ENCODE measurements at places on chromosomes 12 and 14.

GRCh38 chr12:90311561-90311960, 602.9 kb upstream of the ATP2B1 start:
- no peak for DNase-seq

DNA sequence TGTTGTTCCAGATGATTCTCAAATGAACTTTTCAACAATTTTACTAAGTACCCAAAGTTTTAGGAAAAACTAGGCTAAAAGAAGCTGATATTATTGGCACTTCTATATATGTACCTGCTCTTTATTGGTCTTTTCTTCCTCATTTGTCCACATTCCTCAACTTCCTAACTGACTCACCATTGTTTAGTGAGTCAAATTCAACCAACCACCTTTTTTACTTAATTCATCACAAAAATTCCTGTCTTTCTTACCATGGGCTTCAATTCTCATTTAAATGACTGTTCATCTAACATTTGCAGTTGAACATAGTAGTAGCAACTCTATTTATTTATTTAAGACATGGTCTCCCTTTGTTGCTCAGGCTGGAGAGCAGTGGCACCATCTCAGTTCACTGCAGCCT, 47.6 kb upstream of the SLC2A13 start:
- DNase-seq, result no peak

- no peak for DNase-seq
These were observed 194.6 kb downstream of the ERC1 start for GRCh38 chr12:1185460-1186182.

DNA sequence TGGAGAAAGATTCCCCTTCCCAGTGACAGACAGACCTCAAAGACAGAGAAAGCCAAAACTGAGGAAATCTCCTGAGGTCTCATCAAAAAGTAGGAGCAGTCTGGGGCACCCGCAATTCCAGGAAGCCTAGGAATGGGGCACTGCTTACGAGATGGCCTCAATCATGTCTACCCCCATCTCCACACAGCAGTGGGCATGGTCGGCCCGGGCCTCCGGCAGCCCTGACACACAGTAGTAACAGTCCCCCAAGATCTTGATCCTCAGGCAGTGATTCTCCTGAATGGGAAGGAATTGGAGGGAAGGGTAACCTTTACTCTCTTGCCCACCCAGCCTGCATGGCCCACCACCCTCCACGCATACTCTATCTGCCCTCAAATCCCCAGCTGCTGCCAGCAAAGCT, 11.9 kb downstream of the ADCY6 start:
- no peak for DNase-seq

GRCh38 chr12:104568935-104569334, 112.2 kb downstream of the CHST11 start:
- DNase-seq, result no peak

DNA sequence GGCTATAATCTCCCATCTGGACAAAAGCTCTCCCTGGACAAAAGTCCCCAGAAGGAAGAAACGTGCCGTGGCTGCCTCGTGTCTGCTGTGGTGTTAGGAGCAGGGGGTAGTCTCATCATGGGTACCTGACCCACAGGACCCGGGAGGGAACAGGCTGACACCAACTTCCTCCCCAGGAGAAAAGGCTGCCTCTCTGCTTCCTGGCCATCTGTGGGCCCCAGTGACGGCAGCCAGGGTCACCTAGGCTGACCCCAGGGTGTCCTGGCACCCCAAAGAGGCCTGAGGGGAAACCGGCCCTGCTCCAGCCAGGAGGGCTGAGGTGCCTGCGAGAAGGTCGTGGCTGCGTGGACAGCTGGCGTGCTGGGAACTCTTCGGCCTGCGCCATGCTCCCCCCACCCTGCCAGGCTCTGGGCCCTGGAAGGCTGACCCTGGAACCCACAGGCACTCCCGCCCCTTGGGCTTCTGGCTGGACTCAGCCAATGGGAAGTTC, 133.9 kb downstream of the RFLNA start:
- no peak for DNase-seq

GRCh38 chr14:70716958-70717357, 75.2 kb downstream of the TTC9 start:
- DNase-seq, result no peak

- DNase-seq, result no peak
These were observed 54.7 kb upstream of the GTF2A1 start for GRCh38 chr14:81275305-81276072.

- DNase-seq, result no peak
These were observed 50.2 kb downstream of the KCNK13 start for GRCh38 chr14:90111895-90112534.

GRCh38 chr12:6086316-6086715, 38.2 kb downstream of the VWF start:
- no peak for DNase-seq

DNA sequence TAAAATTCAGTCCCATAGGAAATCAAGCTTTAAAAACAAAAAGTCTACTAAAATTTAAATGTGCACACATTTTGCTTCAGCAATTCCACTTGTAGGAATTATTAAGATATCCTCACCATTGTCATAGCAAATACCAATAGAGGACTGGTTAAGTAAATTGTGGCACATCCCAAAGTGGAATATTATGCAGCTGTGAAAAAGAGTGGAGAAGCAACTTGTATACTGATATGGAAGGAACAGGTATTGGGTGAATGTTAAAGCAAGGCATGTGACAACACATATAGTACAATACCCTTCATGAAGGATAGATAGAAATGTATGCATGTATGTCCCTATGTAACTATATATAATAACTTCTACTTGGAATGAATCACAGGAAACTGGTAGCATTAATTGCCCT, 11.9 kb downstream of the KRT8 start:
- DNase-seq, result no peak

DNA sequence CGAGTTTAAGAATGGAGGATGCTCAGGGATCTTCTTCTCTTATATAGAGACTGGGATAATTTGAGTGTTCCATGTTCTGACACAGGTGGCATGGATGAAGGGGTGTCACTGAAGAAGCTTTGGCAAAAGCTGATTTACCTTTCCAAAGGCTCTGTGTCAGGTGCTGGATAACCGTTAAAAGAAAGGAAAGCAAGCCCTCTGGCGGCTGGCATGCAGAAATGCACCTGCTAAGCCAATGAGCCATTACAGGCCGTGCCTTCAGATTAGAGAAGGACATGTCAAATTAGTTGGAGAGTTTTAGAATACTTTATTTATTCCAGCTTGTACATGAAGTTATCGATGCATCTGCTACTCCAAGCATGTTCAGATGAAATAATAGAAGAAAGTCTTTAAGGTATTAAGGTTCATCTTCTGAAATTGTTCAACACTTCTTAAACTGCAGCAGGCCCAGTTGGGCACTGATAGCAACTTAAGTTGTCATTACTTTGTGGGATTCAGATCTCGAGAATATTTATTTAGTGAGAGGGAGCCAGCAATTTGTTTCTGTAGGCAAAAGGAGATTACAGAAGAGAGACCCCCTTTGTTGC, 678.2 kb downstream of the NRXN3 start:
- no peak for DNase-seq

GRCh38 chr12:92927436-92928281, 1.4 kb downstream of the EEA1 start:
- DNase-seq, result no peak

DNA sequence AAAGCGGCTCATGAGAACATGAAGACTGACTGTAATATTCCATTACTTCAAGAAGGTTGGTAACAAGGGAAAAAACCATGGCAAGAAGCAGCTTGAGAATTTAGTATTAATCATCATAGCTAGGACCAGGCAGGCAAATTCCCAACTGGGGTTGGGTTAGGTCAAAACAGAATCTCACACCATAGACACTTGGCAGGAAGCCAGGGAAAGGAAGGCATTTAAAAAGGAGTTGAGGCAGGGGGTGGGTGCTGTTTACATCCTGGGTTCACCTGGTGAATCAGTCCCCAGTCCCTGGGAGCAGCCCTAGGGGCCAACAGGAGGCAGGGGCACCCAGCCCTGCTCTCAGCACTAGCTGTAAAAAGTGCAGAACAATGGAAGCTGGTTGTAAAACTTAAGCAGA, 108.6 kb downstream of the EGLN3 start:
- DNase-seq, result no peak

- no peak for DNase-seq
These were observed 183.3 kb downstream of the PTPRO start for GRCh38 chr12:15505616-15506015.

DNA sequence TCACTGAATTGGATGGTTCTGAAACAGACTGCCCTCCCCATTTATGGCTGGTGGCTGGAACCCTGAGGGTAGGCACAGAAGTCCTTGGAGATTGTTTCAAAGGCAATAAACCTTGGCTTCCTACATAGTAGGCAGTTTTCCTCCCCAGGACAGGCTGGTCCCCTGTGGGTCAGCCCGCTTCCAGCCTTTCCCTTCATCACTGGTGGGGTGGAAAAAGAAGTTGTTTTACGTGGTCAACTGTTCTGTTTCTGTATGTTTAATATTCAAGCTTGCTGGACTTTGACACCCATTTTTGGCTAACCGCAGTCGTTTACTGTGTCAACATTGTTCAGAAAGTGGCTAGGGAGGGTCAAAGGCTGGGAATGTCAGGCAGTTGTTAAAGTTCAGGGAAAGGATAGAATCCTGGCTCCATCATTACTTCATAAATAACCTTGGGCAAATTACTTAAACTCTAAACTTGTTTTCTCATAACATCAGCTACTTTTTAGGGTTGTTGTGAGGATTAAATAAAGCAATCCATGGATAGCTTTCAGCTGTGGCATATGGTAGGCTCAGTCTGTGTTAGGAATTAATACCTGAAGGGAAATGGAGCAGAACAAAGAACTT, 2.4 kb downstream of the KLHDC2 start:
- no peak for DNase-seq

DNA sequence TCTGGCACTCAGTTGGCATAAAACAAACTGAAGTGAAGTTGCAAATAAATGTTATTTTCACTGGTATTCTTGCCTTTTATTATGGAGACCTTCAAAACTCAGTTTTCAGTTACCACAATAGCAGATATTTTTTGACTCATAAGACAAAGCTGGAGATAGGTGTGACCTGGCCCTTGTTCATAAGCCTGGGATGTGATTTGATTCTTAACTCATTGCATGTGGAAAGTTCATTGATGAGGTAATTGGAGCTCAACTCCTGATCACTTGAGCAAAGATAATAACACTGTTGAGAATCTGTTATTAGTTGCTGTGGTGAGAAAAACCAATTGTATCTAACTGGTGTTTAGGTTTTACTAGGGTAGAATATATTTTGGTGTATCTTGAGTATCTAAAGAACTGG, 105.1 kb downstream of the AEBP2 start:
- DNase-seq, result no peak

DNA sequence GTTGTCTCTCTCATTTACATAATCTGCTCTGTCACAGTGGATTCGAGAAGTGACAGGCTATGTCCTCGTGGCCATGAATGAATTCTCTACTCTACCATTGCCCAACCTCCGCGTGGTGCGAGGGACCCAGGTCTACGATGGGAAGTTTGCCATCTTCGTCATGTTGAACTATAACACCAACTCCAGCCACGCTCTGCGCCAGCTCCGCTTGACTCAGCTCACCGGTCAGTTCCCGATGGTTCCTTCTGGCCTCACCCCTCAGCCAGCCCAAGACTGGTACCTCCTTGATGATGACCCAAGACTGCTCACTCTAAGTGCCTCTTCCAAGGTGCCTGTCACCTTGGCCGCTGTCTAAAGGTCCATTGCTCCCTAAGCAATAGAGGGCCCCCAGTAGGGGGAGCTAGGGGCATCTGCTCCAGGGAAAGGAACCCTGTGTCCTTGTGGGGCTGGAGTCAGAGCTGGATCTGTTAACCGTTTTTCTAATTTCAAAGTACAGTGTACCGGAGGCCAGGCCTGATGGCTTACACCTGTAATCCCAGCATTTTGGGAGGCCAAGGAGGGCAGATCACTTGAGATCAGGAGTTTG, 5.1 kb downstream of the ERBB3 start:
- DNase-seq, result no peak

GRCh38 chr12:78721906-78722305, 142.7 kb upstream of the SYT1 start:
- DNase-seq, result no peak

DNA sequence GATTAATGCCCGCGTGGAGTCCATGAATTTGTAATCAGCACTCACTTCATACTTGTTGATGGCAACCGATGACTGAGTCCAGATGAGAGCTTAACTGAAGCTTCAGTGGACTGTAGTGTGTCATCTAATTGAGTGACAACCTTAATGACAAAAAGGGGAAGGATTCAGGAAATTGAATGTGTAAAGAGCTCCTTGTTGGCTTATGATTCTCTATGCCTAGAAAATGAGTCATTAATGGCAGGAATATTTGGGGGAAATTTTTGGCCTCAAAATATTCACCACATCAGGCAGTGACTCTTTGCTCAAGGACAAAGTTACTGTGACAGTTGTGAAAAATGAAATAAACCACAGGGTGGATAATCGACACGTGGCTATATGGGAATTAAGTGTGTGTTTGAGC, 55.3 kb upstream of the STON2 start:
- no peak for DNase-seq

- no peak for DNase-seq
These were observed 3.9 kb downstream of the CTDSP2 start for GRCh38 chr12:57842342-57843294.

GRCh38 chr12:108561852-108562347, 496 bp upstream of the ISCU start:
- DNase-seq, result no peak

- DNase-seq, result no peak
These were observed 6.9 kb upstream of the SVOP start for GRCh38 chr12:109027767-109028166.

GRCh38 chr12:51295651-51296050, 25.4 kb upstream of the SMAGP start:
- no peak for DNase-seq

GRCh38 chr12:57134949-57135348, 6.7 kb downstream of the LRP1 start:
- DNase-seq, result no peak

DNA sequence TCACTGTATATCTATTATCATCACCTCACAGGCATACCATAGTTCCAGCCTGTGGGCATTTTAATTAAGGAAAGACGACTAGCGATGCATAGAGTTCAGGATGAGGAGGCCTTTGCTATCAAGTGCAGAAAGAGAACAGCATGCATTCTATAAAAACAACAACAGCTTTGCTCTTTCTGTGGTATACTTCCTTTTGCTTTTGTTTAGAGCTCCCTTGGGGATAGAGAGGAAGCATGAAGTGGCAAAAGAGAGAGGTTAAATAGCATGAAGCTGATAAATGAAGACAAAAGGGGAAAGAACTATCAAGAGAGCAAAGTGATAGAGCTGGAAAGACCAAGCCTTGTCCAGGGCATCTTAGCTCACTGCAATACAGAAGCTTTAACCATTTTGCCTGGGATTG, 23.5 kb downstream of the IFNG-AS1 start:
- DNase-seq, result no peak

DNA sequence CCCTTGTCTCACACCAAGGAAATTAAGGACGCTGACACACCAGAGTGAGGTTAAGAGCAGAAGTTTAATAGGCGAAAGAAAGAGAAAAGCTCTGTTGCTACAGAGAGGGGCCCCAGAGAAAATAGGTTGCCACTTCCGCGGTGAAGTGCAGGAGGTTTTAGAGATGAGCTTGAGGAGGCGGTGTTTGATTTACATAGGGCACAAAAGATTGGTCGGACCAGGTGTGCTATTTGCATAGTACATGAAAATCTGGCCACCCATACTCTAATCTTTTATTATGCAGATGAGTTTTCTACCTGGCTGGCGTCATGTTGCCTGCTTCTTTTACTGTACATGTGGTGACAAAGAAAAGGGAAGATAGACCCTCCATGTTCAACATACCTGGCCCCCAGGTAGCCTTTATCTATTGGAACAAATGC, 23.3 kb upstream of the MYF6 start:
- no peak for DNase-seq
